CD14-positive monocyte (primary cell): ENCODE measurements at places on chromosomes 2 and 18. TPM values are rescaled to one million over a fixed set of nuclear protein-coding genes. Genes with fewer than 3 reads are reported as not detected.

TMEM182 gene
- 0.23 and 0.28 TPM in 2 replicates for polyA plus RNA-seq

DNA sequence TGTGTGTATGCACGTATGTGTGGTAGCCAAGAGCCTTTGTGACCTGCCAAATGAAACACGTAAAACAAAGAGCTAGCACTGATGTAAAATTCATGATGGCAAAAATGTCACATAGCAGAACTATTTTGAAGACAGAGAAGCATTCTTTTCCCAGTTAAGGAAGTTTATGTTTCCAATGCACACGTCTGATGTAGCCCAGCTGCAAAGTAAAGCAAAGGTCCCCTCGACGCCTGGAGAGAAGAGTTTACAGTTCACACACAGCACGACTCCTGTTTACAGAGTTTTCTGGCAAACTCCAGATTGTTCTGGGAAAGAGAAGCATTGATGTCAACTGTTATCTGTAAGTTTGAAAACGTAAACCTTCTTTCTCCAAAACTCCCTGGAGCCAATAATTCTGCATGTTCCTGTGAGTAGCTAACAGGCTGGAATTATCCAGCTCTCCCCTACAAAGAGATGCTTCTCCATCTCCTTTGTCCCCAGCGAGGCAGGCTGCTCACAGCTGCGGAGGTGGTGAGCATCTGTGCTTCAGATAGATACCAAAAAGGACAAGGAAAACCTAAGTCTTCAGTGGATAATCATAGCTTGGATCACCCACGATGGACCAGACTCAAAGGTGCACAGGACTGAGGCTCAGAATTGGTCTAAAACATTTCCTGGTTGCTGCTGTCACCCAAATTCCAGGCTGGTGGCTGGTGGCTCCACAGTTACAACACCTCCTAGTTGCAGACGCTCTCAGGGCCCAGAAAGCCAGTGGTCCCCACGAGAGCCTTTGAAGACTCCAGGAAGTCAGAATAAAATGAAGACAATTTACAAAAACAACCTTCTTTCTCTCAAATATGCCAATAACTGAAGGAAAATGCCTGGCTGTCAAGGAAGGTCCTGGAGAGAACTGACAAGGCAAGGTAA, 87.4 kb downstream of the COL6A3 start:
- DNase-seq, result no peak

LRP1B gene
- not detected for polyA plus RNA-seq

DNA sequence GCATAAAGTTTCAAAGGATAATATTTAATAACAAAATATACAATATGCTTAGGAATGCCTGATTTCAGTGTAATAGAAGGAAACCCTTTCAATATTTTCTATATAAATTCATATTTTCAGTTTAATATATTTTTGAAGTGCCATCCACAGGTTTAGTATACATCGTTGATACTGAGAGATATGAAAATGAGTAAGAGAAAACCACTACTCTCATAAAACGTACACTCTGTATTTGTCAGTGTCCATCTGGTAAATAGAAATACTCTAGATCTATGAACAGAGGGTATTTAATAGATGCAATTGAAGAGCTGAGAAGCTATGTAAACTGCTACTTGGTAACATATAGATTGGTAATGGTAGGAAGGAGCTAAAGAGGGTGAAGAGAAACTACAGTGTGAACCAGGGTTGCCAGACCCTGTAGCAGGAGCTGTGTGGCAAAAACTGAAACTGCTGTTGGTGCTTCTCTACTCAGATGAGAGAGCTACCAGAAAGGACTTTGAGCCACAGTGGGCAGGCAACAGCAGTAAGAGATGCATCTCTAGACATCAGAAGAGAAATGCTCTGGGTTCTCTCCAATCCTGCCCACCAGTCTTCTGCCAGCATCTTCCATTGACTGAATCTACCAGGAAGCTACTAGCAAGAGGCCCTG, 187.4 kb downstream of the CCDC102B start:
- no peak for DNase-seq

POTEJ gene
- not detected for polyA plus RNA-seq

NRP2 gene
- 3.3 and 4.3 TPM in 2 replicates for polyA plus RNA-seq

GRCh38 chr2:3139906-3140305, 237.7 kb downstream of the EIPR1 start:
- no peak for DNase-seq

SETBP1 gene
- not detected for polyA plus RNA-seq

GRCh38 chr18:48913201-48913600, 37.6 kb downstream of the SMAD7 start:
- DNase-seq, result no peak

DNA sequence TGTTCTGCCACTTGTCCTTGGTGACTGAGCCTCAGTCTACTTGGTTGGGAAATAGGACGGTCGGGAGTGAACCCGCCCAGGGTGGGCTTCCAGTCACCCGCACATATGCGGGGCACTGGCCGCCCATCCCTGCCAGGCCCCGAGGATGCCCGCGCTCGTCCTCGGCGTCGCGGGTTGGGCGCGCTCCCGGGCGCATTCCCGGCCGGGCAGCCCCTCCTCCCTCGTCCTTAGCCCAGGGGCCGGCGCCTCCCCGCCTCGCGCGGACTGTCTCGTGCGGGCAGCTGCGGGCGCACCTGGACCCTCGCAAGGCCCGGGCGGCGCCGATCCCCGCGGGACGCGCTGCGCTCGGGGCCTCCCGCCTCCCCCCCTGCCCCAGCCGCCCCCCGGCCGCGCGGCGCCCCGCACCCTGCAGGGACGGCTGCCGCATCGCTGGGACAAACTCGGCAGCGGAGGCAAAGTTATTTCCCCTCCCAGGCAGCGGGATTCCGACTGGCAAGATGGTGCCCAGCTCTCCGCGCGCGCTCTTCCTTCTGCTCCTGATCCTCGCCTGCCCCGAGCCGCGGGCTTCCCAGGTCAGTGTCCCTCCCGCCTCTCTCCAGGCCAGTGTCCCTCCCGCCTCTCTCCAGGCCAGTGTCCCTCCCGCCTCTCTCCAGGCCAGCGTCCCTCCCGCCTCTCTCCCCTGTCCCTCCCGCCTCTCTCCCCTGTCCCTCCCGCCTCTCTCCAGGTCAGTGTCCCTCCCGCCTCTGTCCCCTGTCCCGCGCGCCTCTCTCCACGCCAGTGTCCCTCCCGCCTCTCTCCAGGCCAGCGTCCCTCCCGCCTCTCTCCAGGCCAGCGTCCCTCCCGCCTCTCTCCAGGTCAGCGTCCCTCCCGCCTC, at the start of gene FBLN7:
TSS of gene FBLN7 (plus strand) at position 227 of the 874 bp plus-strand sequence. CDS start at position 498, 271 bp downstream.
- DNase-seq, result no peak

GRCh38 chr2:9359463-9359862, 63.9 kb downstream of the ITGB1BP1 start:
- DNase-seq, result no peak

DNA sequence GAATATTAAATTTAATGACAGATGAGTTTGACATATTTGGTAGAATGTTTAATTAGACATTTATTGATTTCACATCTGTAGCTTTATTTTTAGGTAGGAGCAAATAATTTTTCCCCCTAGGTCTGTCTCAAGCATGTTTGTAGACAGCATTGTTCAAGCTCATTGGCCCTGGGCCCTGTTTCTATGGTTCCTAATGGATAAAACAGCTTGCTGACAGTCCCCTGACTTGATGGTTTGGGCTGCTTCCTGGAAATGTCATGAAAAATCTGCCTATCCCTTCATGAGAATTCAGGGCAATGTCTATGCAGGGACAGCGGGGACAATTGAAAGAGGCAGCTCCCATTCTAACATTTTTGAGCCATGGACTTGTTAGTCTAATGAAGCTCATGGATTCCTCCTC, 14.6 kb upstream of the MEP1B start:
- DNase-seq, result no peak

GRCh38 chr2:58851598-58851997, 610.5 kb upstream of the FANCL start:
- DNase-seq, result no peak

DNA sequence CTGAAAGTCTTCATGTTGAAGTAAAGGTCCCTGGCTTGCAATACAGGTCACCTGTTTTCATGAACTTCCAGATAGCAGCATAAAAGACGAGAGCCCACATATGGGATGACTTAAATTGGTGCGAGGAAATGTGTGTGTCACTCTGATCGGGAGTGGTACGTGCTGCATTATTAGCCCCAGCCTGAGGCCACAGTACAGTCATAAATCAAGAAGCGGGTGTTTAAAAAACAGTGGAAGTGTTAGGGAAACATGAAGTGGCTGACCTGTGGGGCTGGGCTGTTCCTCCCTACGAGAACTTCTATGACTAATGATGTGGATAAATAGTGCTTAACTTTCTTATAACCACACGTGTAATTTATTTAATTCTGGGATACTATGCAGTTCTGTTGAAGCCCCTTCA, 24.4 kb downstream of the RDH14 start:
- DNase-seq, result no peak

DNA sequence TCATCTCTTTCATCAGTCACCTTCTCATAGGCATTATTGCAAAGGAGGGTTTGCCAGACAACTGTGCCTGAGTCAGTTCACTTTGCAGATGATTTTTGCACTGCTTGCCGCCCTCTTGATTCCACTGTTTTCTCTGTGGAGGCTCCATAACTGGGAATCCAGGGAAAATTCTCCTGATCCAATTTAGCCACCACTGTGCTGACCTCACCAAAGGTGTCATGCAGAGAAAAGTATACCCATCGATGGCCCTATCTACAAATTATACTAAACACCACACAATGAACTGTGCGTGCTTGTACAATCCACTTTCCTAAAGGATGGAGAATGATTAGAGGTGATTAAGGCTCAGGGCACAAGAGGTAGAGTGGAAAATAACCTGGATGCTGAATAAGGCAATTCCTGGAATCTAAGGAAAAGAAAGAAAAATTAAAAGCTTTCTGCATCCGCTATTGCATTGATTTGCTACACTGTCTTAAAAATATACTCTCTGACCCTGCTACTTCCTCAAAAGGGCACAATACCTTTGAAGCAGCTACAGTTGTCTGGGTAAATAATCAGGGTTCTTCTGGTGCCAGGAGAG, 409.4 kb downstream of the RIT2 start:
- DNase-seq, result no peak

DNA sequence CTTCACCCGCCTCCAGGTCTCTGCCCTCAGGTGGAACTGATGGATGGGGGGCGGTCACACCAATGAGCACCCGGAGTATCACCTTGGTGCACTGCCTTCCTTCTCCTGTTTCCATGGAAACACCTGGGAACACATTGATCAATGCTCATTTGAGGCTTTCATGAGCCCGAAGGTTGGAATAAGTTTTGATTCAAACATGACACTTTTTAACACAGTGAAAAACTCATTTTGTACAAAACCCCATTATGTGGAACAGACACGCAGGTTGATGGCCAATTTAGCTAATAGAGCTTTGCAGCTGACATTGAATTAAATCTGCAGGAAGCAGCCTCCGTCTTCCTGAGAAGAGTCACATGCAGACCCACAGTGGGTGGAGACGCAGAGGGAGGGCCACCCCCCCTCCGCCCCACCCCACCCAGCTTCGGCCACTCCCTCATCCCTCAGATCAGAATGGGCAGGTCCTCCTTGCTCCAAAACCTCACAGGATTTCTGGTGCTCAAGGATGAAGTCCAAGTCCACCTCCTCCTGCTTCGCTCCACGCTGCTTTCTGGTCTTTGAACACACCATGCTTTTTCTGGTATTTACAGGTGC, 96.0 kb upstream of the MYCN start:
- no peak for DNase-seq

GRCh38 chr2:109261906-109262631, 133.1 kb downstream of the SH3RF3 start:
- no peak for DNase-seq
